ENCODE measurements at places on chromosomes 7 and 10.

- H3K27ac ChIP-seq, result peak overlapping the region; percentile 62
- peak; percentile 44 for DNase-seq
- no peaks in the 10 kb centered on the region for H3K36me3 ChIP-seq
- no peaks in the 10 kb centered on the region for H3K27me3 ChIP-seq
- H3K4me3 ChIP-seq, result peak overlapping the region; percentile 41
Observed at GRCh38 chr10:80453056-80453841, 861 bp upstream of the TSPAN14 start.

- H3K27ac ChIP-seq, result no peak overlapping the region
- no peak for DNase-seq
- no peak overlapping the region for H3K4me3 ChIP-seq
Observed at GRCh38 chr7:116697761-116698160, 25.8 kb downstream of the MET start.

- H3K27me3 ChIP-seq, result no peaks in the 10 kb centered on the region
- H3K36me3 ChIP-seq, result no peaks in the 10 kb centered on the region
- no peaks in the 10 kb centered on the region for H3K4me1 ChIP-seq
- H3K27ac ChIP-seq, result no peak overlapping the region
- DNase-seq, result no peak
- H3K4me3 ChIP-seq, result no peak overlapping the region
Observed at GRCh38 chr10:91520661-91521060, 110.5 kb downstream of the HECTD2 start.

GRCh38 chr7:17371671-17372524 lies 73.4 kb downstream of the AHR start:
- no peaks in the 10 kb centered on the region for H3K4me1 ChIP-seq
- H3K27ac ChIP-seq, result no peak overlapping the region
- no peak overlapping the region for H3K4me3 ChIP-seq

DNA sequence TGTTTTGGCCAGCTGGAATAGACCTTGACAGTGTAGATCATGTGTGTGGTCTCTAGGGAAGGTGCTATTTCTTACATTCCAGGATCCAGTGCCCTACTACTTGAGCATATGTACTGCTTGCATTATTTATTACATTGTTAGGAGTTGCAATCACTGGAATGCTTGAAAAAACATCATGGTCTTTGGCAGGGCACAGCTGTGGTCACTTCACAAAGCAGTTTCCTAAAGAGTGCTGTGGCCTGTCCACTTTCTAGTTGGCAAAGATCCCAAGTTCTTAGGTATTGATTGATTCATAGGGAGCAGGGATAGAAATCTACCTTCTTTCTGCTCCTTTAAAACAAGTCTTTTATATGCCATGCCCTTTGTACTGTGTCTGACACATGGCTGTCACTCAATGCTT lies 4.6 kb downstream of the C7orf25 start:
- no peak overlapping the region for H3K4me3 ChIP-seq
- H3K4me1 ChIP-seq, result peaks cover 14% of the 10 kb centered on the region
- H3K36me3 ChIP-seq, result no peaks in the 10 kb centered on the region
- no peak for DNase-seq
- no peaks in the 10 kb centered on the region for H3K27me3 ChIP-seq

GRCh38 chr10:70190581-70190980 lies 20.3 kb upstream of the SAR1A start:
- DNase-seq, result no peak
- H3K27me3 ChIP-seq, result no peaks in the 10 kb centered on the region
- no peaks in the 10 kb centered on the region for H3K4me1 ChIP-seq
- H3K27ac ChIP-seq, result no peak overlapping the region

GRCh38 chr7:37285706-37286453 lies 162.8 kb downstream of the ELMO1 start:
- no peak overlapping the region for H3K27ac ChIP-seq
- DNase-seq, result peak; percentile 12
- peaks cover 21% of the 10 kb centered on the region for H3K4me1 ChIP-seq
- H3K36me3 ChIP-seq, result no peaks in the 10 kb centered on the region
- H3K4me3 ChIP-seq, result no peak overlapping the region

DNA sequence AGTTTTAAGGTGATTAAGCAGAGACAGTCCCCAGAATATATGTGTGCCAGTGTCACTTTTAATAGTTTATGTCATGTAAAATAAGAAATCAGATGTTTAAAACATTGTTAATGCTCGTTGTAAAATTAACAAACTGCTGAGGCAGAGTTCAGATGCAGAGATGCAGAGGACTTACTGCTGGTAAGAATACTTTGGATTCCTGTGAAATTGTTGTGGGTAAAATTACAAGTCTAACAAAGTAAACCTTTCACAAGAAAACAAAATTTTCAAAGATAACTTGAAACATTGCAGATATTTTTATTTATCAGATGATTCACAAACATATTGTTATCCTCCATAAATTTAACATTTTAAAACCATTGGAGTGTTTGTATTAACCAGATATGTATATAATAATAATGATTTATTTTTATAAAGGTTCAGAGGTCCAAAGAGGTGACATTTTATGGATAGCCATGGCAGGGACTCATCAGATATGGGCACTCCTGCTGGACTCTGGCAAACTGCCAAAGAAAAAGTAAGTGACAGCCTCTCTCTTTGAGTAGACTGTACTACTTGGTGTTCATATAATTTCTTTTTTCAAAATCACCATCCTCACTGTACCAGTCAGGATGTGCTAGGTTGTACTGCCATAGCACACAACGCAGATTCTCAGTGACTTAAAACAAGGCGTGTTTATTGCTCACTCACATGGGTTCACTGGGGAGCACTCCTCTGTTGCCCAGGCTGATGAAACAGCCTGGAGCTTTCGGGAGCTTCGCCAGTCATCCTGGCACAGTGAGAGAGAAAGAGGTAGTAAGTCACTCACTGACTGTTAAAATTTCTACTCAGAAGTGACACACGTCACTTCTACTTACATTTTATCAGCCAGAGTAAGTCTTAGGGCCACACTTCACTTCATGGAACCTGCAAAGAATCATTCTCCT lies 43.5 kb downstream of the NHLRC2 start:
- no peak for DNase-seq

DNA sequence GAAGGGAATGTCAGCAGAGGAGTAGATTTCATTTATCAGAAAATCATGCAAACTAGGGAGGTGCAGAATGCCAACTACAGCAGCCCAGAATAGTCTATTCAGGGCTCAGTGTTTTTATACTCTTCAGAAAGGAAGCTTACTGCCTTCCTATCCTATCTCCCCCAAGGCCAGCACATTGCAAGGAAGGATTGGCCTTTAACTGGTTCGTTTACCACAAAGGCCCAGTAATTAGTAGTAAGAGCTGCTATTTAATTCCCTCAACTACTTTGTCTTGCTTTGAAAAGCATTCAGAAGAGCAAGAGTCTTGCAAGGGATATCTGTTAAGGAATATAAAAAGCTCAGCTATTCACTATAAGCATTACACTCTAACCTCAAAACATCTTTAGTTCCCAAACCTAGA lies 86.4 kb upstream of the RNF148 start:
- no peaks in the 10 kb centered on the region for H3K4me1 ChIP-seq
- DNase-seq, result no peak
- H3K4me3 ChIP-seq, result no peak overlapping the region
- H3K36me3 ChIP-seq, result no peaks in the 10 kb centered on the region
- H3K27me3 ChIP-seq, result no peaks in the 10 kb centered on the region
- no peak overlapping the region for H3K27ac ChIP-seq

- no peaks in the 10 kb centered on the region for H3K36me3 ChIP-seq
- H3K4me3 ChIP-seq, result no peak overlapping the region
- no peak overlapping the region for H3K27ac ChIP-seq
- peaks cover 23% of the 10 kb centered on the region for H3K27me3 ChIP-seq
- DNase-seq, result no peak
- H3K4me1 ChIP-seq, result peaks cover 5% of the 10 kb centered on the region
Observed at GRCh38 chr10:66927971-66928770, 2.3 kb downstream of the LRRTM3 start.

DNA sequence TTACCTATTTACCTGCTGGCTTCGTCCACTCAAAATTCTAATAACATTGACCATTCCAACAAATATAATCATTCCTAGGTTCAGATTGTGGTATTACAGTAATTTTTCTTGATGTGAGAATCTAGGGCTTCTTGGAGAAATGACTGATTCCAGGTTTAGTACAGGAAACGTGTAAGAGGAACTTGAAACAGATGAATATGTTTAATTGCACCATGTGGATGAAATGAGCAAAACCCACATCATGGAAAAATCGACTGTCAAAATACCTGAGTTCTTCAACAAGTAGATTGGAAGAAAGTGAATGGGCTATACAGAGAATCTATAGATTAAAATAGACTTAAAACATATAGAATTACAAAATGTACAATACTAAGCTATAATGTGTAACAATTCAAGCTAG lies 24.9 kb upstream of the OR9A4 start:
- H3K27ac ChIP-seq, result no peak overlapping the region
- H3K27me3 ChIP-seq, result no peaks in the 10 kb centered on the region
- no peak overlapping the region for H3K4me3 ChIP-seq
- no peaks in the 10 kb centered on the region for H3K4me1 ChIP-seq
- DNase-seq, result no peak

GRCh38 chr7:98192781-98193457 lies 18.3 kb upstream of the BHLHA15 start:
- H3K4me3 ChIP-seq, result no peak overlapping the region
- peaks cover 15% of the 10 kb centered on the region for H3K27me3 ChIP-seq
- no peak overlapping the region for H3K27ac ChIP-seq
- no peak for DNase-seq

Data from B cell (primary cell).